Activated CD4-positive, alpha-beta memory T cell treated with anti-CD3 and anti-CD28 coated beads for 36 hours (primary cell): ENCODE measurements at places on chromosomes 5 and 9.
A peak's percentile ranks its signal among the peaks of the same experiment; 100 is the strongest.

GRCh38 chr5:71778678-71779276 is 59.7 kb downstream of the CARTPT start:
- DNase-seq, result no peak

DNA sequence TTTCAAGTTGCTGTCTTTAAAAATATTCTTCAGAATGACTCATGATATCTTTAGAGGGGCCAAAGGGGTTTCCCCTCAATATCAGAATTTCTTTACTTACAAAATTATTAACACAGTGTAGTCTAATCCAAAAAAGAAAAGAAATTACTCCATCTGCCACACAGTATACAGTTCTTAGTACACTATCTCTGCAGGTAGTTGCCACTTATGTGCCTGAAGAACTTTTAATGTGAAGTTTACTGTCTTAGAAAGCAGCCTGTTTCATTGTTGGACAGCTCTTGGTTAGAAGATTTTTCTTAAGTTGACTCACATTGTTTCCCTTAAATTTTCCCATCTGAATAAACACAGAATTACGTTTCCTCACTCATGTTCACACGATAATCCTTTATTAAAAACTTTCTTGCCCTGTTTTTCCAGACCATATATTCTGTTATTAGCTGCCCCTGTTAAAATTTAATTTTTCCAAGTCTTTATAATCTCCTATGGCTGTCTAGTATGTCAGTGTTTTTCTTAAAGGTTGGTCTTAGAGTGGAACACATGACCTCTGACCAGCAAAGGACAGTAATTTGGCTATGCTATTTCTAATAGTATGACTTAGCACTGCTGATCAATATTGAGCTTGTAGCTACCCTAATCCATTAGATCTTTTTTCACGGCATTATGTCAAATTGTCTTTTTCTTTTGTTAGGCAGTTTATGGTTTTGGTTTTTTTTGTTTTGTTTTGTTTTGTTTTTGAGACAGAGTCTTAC is 21.8 kb upstream of the FKTN start:
- DNase-seq, result no peak

DNA sequence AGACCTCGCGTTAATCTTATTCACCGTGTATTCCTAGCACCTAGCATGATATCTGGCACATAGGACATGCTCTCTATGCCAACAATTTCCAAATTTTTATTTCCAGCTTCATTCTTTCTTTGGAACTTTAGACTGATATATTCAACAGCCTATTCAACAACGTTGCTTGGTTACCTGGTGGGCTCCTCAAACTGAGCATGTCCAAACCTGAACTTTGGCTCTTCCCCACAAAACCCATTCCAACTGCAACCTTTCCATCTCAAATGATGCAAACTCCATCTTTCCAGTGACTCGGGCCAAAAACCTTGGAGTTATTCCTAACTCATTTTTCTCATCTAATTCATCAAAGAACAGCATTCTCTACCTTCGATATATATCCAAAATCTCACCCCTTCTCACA is 525.2 kb downstream of the AGTPBP1 start:
- no peak for DNase-seq

DNA sequence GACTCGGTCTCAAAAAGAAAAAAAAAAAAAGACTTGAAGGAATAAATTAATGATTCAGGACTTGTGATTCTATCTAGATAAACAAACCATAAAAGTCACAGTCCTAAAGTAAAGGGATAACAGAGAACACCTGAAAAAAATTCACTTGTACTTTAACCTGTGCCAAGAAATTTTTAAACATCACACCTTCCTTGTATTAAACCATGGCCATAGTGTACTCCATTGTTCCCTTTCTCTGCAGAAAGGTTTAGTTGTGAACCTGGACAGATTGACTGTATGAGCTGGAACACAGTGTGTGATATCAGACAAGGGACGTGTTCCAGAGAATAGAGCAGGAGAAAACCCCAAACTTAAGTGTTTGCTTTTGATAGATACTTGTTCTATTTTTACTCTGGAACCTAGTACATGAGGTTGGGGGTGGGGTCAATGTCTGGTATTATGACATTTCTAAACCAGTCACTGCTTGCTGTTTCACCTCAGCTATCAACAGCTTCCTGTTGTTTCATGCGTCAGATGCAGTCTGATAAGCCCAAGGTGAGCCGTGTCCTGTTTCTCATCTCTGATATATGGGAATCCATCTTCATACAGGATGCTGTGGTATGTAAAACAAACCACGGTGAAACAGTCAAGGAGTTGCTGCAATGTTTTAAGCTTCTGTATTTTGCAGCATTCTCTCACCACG is 62.5 kb upstream of the ITGA1 start:
- peak; percentile 71 for DNase-seq

DNA sequence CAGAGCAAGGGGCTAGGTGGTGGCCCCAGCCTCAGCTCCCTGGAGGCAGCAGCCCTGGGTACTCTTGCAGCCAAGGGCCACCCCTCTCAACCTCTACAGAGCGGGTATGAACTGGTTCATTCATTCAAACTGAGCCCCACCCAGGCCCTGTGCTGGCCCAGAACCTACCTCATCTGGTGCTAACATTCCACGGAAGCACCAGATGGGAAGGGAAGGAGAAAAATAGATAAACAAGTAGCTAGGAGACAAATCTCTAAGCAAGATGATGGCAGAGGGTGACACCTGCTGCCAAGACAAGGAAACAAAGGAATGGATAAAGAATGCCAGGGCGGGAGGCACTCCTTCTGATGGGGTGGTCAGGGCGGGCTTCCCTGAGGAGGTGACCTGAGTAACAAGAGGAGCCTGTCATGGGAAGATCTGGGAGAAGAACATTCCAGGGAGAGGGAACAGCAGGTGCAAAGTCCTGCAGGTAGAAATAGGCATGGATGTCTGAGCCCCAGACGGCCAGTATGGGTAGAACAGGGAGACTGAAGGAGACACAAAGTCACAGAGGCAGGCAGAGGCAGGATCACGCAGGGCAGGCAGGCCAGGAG is 6.1 kb downstream of the ST6GALNAC4 start:
- DNase-seq, result no peak

DNA sequence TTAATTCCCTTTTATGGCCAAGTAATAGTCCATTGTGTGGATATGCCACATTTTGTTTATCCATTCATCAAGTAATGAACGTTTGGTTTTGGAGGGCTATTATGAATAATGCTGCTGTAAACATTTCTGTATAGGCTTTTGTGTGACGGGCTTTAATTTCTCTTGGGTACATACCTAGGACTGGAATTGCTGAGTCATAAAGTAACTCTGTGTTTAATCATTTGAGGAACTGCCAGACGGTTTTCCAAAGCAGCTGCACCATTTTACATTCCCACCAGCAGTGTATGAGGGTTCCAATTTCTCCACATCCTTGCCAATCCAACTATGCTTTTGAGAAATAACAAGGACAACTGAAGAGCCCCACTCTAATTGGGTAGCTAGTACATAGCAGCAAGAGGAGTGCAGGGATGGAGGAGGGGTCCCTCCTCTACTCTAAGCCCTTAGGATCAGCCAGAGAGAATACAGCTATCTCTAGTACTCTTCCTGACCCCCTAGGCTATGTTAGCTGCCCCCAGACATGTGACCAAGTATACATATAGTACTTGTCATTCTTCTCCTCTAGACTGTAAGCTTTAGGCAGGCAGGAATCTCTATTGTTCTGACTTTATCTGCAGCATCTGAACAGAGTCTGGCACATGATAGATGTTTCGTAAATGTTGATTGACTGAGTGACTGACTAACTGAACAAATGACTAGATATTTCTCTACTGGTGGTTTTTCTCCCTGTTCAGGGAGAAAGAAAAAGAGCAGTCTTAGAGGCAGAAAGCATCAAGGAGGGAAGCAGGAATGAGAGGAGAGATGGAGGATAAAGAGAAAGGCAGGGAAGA is 22.1 kb upstream of the MATR3 start:
- no peak for DNase-seq

DNA sequence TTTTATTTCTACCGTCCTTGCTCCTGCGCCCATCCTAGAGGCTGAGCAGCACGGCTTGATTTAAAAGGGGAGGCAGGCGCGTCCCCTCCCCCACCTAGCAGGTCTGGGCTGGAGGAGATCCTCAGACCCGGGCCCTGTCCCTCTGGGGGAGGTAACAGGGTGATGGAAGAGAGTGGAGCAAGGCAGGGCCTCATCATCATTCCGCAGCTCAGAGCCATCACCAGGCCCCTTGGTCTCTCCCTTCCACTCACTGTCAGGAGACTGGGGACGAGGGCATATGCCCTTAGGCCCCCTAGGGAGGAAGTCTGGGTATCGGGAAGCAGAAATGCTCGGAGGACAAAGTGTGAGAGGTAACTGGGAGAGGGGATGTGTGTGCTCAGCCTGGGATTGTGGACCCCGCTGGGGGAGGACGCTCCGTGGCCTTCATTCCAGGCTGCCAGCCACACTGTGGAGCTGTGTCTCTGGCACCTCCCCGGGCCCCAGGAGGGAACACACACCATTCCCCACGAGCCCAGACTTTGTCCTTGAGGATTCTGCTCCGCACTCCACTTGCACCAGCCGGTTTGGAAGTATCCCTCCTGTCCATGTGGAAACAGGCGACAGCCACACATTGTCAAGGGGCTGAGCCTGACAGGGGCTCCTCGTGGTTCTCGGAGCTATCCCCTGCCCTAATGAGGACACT is 761 bp downstream of the REEP2 start:
- DNase-seq, result no peak

GRCh38 chr5:40360685-40361084 is 319.0 kb upstream of the PTGER4 start:
- DNase-seq, result no peak

DNA sequence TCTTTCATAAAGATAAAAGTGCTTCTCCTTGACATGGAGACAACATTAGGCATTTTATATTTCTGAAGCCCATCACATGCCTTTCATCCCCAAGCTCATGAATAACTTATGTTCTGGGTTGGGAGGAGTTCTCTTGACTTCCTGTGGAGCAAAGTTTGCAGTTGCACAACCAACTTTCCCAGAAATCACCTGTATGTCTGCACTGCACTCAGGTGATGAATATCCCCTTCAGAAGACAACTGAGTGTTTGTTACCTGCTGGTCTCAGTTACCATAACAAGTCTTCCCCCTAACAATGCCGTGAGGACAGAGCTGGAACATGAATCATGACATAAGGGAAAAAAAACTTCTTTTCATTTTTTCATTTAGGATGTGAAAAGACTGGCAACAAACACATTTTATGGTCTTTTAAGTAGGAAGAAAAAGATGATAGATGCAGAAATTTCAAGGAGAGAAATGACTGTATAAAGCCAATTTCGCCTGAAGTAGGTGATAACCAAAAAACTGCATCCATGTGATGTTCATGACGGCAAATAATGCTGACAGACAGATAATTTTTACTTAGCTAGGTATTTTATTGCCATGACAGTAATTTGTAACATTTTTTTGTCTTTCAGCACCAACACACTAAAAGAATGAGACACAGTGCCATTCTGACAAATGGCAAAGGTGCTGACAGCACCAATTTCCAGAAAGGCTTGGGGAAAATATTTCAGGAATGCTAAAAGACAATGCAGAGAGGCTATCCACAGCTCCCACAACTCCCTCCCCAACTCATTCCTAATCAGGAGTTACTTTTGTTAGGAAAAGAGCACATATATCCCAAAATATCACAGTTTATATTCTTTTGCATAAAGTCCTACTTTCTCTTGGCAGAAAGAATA is 656.3 kb downstream of the PRELID2 start:
- DNase-seq, result no peak

DNA sequence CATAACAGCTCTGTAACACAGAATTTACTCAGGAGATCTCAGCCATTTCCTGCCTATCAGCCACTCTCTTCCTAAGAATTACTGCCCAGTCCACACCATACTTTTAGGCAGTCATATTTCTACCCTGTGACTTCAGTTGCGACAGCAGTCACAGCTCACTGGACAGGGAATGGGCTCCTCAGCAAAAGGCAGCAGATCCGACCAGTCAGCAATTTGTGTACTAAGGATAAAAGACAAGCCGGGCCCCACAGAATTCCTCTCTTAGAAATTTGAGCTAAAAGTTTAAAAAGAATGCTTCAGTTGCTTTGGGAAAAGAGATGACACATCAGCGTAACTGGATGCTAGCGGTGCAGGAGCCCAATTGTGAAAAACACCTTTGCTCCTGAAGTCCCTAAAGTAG is 172.1 kb downstream of the ENC1 start:
- no peak for DNase-seq

GRCh38 chr9:135077497-135078200 is 9.8 kb upstream of the OLFM1 start:
- DNase-seq, result peak; percentile 14

- no peak for DNase-seq
These were observed 941 bp downstream of the XPA start for GRCh38 chr9:97695995-97696802.

- no peak for DNase-seq
These were observed 120.7 kb upstream of the ERCC6L2 start for GRCh38 chr9:95754533-95755420.

DNA sequence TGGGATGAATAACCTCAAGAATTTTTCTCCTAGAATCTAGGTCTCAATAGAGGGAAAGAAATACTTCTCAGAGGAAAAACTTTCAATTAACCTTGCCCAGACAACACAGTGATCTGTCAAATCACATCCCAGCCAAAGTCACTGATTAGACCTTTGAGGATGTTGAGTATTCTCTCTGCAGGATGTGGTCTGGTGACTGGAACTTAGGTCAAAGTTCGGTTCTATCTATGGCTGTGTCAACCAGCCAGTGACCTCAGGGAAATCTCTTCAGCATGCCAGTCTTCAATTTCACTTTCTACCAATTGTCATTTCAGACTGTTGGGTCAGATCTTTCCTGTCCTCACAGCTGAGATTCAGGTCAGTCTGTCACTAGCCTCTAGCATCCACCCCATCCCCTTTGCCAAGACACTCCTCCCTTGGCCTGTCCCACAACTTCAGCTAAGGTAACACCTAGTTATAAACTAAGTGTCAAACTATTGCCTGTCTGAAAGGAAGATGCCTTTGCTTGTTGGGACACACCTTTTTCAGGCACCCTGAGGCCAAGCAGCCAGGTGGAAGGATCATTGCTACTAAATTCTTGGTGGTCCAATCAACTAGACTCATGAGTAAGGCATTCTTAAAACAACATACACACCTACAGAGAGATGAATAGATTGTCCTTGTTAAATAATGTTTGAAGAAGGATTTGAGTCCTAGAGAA is 156.3 kb upstream of the FST start:
- no peak for DNase-seq

GRCh38 chr5:156399323-156399722 is 72.4 kb downstream of the SGCD start:
- no peak for DNase-seq

GRCh38 chr5:69019668-69020375 is 74.0 kb upstream of the SLC30A5 start:
- DNase-seq, result no peak
